ENCODE measurements at places on chromosomes 6 and 20.

GRCh38 chr6:109332748-109333147, 49.5 kb downstream of the CD164 start:
- DNase-seq = no peak

- DNase-seq = no peak
Observed at GRCh38 chr20:15814911-15815310, 758.3 kb downstream of the KIF16B start.

DNA sequence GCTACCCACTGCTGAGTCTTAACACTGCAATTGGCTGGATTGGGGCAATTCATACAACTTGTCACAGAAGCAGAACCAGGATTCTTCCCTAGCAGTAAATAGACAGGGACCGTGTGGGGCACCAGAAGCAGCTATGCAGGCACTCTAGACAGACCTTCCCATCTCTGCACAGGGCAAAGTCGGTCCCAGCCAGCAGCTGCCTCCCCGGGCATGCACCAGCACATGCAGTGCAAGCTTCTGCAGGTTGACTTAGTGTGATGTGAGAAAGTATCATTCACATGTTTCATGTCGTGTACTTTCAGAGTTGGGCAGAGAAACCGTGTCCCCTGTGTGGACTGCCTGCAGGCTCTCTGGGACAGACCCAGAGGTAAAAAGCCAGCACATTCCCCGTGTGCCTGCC, 98.0 kb upstream of the FOXA2 start:
- DNase-seq = no peak

- no peak for DNase-seq
Observed at GRCh38 chr6:116512734-116513133, 1.3 kb downstream of the CALHM5 start.

DNA sequence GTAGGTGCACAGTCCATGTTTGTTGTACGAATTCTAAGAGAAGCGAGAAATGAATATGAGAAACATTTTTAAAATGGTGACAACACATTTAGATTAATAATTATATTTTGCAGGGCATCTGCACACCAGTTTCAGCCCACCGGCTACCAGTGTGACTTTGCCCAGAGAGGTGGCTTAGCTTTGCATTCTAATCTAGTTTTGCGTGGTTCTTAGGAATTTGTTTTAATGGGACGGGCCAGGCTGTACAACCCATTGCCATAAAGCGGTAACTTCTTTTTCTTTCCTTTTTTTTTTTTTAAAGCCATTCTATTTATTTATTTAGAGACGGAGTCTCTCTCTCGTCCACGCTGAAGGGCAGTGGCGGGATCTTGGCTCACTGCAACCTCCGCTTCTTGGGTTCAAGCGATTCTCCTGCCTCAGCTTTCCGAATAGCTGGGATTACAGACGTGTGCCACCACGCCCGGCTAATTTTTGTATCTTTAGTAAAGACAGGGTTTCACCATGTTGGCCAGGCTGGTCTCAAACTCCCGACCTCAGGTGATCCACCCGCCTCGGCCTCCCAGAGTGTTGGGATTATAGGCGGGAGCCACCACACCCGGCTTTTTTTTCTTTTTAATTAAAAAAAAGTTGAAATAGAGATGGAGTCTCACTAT, 829 bp downstream of the MANBAL start:
- DNase-seq = no peak

DNA sequence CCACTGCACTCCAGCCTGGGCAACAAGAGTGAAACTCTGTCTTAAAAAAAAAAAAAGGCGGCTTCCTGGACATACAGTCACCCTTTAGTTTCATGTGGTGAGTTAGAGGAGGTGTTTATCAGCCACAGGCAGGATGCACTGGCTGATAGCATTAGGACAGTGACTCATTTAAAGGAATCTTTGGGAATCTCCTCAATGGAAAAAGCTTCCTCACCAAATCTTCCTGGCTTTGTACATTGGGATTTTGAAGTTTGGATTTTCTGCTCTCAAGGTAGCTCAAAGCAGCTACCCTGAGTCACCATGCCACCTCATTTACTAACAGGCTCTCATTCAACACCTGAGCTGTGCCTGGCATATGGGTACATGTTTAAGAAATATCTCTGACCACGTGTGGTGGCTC, 20.2 kb downstream of the PRPH2 start:
- no peak for DNase-seq

- DNase-seq = no peak
Observed at GRCh38 chr20:56826705-56827665, 197.9 kb downstream of the TFAP2C start.

DNA sequence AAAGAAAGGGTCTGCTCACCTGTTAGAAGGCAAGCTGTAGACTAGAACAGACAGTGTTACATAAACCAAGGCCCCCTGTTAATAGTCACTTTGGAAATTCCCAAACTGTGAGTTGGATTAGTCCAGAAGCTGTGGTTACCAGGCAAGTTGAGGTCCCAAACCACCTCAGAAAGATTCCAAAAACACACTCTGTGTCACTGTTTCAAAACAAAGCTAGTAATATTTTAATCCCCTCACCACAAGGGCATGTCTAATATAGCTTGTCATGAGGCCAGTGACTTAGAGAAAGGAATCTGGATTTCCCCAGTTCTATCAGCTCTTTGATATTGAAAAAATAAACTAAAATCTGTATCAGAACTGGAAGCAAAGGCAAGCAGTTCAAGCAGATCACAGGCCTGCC, 244.6 kb downstream of the HAO1 start:
- DNase-seq = no peak

DNA sequence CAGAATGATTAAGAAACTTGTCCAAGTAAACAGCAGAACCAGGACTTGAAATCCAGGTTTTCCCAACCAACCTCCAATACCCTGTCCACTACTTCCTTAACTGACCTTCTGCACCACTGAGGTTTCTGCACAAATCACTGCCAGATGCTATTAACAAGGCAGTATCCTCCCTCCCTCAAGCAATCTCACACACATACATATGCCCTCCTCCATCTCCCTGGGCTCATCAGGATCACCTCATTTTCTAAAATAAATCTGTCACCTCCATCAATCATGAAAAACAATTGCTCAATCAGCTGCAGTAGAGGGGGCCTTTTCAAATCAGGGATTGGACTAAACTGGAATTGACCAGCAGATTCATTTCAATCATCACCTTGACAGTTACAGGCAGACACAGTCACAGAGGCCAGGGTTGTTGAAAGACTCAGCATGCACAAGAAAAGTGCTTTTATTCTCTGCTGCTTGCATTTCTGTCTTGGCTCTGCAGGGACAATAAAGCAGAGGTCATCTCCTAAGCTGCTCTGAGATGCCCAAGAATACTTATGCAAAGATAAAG, 539.4 kb downstream of the PTPRT start:
- no peak for DNase-seq

DNA sequence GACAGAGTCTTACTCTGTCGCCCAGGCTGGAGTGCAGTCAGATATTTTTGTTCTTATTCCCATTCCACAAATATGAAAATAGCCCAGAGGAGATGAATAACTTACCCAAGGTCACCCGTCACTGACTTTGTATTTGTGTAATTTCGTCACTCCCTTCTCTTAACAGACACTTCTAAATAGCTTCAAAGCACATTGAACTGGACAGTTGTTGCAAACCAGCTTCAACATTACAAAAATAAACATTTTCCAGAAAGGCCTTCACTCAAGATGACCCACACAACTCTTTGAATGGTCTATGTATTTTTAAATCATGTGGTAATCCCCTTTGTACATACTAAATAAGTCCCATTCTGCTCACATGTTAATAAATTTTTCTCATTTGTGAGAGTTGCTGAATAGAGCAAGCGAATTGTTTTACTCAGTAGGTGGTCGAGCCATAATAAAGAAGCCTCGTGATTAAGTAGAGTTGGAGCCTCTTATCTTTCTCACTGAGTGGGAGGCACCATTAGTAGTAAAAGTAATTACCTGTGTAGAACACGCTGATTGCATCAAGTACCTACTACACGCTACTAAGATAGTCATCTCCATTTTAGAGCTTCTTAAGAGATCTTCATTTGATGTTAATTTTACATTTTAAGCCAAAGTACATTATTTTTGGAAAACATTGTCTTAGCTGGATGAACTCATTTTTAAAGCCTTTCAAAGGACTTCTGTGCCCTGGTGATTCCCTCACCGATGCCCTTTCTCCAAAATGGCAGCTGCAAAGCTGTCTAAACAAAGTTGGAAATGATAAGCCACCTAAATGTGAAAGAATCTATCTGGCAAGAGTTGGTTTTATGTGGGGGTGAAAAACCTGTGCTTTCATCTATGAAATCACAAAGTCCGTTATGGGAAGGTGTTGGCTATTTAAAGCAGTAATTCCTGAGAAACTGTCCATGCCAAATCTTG, 110.0 kb downstream of the TSHZ2 start:
- no peak for DNase-seq

DNA sequence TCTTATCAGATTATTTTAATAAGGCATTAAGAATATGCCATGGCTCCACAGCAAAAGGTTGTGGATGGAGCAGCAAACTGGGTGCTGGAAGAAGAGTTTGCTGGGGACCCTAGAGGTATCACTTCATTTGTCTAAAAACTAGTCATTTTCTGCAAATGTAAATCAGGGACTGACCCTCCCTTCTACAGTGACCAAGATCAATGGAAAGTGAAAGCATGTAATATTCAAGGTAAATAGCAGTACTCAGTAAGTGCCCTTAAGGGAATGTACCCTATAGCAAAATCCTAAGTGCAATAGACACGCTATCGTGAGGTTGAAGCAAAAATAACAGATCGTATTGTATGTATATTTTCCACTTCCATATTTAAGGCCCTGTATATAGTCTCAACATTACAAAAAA, 38.7 kb downstream of the TRDN start:
- DNase-seq = no peak

DNA sequence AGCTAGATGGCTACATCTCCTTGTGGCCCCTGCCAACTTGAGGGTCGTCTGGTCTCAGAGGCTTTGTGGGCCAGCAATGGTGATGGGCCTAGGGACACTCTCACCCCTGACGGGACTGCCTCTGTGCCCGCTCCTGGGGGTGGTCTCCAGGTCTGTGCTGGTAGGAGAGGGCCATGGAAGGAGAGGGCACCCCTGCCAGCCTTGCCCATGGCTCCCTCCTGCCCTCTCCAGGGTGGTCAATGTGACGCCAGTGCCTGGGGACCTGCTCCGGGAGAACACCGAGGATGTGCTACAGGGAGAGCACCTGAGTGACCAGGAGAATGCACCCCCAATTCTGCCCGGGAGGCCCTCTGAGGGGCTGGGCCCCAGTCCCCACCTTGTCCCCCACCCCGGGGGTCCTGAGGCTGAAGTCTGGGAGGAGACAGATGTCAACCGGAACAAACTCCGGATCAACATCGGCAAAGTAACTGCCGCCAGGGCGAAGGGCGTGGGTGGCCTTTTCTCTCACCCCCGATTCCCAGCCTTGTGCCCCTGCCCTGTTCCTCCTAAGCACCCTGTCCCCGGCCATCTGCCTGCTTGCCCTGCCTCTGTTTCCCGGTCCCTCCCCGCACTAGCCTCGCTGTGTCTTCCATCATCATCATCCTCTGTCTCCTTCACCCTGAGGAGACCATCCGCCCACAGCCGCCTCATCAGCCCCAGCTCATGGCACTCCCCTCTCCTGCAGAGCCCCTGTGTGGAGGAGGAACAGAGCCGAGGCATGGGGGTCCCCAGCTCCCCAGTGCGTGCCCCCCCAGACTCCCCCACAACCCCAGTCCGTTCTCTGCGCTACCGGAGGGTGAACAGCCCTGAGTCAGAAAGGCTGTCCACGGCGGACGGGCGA, 15.8 kb downstream of the TTBK1 start:
- no peak for DNase-seq

- no peak for DNase-seq
Observed at GRCh38 chr6:140193269-140193668, 818.8 kb upstream of the CITED2 start.

- no peak for DNase-seq
Observed at GRCh38 chr6:159450815-159451465, 242.1 kb downstream of the SOD2 start.

DNA sequence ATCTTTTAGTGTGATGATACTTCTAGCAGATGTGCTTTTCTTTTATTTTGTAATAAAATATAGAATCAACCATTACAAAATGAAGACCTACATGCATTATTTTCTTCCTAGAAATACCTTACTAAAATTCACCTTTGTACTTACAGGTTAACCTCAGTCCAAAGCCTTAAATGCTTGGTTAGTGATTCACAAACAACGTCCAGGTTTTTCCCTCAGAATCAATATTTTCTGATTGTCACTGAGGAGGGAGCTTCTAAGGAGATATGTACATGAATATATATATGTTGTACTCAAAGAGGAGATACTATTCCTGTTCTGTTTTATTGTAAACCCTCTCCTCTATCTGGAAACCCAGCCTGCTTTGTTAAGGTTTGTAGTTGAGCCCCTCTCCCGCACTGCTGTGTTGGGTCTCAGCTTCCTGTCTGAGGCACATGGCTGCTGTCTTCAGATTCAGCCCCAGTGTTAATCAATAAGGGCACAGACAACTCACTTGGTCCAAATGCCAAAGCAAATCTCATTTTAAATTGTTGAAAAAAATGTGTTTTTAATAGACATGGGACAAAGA, 33.9 kb upstream of the HS3ST5 start:
- no peak for DNase-seq

DNA sequence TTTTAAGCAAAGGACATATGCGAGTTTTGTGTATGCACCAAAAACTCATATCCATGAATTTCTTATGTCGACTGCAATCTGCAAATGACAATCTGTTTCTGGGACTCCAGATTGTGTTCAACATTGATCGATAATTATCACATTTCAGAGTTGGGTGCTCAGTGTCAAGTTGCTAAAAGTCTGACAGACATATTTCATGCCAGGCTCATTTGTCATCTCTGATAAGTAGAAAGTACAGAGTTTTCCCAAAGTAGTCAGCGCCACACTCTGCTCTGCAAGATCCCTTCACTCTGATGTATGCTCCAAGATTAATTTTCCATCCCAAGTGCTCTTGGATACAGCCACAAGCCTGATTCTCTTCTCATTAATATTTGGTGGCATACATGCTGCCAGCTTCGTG, 331.1 kb downstream of the DOK5 start:
- DNase-seq = no peak

DNA sequence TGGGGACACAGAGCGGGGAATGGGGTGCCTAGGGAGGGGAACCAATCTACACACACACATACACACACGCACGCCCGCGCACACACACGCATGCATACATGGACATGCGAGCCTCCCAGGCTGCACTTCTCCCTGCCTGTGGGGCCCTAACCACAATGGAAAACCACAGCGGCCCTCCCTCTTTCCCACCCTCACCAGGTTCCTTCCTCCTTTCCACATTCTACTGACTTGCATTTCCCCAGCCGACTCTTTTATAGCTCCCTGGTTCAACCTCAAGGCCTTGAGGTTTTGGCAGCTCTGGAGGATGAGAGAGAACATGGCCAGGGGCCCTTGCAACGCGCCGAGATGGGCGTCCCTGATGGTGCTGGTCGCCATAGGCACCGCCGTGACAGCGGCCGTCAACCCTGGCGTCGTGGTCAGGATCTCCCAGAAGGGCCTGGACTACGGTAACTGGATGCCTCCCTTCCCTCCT, at the start of gene BPI:
TSS of gene BPI (plus strand) at position 249 of the 472 bp plus-strand sequence. CDS start at position 317, 68 bp downstream.
- DNase-seq = no peak

Measured in hypothalamus (tissue), 51 donors.